ENCODE measurements at places on chromosomes 2 and 18. TPM values are rescaled to one million over a fixed set of nuclear protein-coding genes. Genes with fewer than 3 reads are reported as not detected.
A peak's percentile ranks its signal among the peaks of the same experiment; 100 is the strongest.

Gene TEKT4
- not detected for total RNA-seq

GRCh38 chr2:43068041-43068533, 158.3 kb downstream of the ZFP36L2 start:
- no peaks in the 10 kb centered on the region for H3K27me3 ChIP-seq
- H3K4me1 ChIP-seq = peaks cover 2% of the 10 kb centered on the region
- H3K36me3 ChIP-seq = peaks cover 5% of the 10 kb centered on the region

Gene L3MBTL4
- total RNA-seq = not detected

DNA sequence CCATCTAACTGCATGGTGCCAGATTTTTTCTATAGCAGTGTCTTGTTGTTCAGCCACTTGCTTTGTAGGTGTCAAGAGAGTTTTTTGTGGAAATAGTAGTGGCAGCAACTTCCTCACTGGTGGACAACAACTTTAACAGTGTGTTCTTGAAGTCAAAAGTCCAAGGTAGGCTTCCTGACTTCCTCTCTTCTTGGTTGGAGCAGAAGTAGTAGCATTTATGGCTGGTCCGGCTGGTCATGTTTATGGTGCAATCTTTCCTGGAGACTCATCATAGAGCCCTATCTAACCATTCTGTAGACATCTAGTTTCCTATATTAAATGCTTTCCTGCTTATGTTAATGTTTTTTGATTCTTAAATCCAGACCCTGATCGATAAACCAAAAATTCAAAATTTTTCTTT, 11.7 kb downstream of the GPR75 start:
- DNase-seq = no peak
- no peak overlapping the region for H3K27ac ChIP-seq
- H3K4me1 ChIP-seq = peaks cover 4% of the 10 kb centered on the region
- no peak overlapping the region for H3K4me3 ChIP-seq
- H3K27me3 ChIP-seq = no peaks in the 10 kb centered on the region

DNA sequence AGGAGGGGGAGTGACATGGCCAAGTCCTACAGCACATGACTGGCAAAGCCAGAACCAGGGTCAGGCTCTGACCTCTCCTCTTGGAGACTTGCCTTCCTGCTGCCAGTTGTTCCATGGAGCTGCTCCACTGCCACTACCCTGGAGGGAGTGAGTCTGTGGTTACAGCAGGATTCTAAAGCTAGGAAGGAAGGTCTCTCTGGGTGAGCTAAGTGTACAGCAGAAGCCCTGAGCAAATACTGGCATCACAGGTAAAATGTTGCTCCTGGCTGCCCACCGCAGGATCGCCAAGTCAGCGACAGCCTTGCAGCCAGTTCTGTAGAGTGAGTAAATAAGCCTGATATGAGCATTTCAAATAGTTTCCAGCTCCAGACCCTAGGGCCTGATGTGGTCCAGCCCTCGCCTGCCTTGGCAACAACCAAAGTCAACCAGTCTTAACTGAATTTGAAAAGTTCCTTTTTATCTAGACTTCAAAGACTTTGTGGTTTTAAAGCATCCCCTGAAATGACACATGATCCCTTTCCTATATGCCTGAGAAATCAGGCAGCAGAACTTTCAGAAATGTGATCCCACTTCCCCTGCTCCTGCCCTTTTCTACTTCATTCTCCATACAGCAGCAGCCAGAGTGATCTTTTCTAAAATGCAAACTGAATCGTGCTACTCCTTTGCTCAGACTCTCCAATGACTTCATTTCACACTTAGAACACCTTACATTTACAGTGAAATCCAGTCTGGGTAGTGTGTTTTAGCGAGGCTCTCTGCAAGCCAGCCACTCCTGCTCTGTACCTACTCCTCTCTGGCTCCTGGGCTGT, 114.3 kb downstream of the MGAT5 start:
- no peak for DNase-seq
- no peak overlapping the region for H3K4me3 ChIP-seq
- peak overlapping the region; percentile 45 for H3K27ac ChIP-seq
- H3K4me1 ChIP-seq = peaks cover 18% of the 10 kb centered on the region

Gene CDK5R2
- total RNA-seq = not detected

- H3K4me1 ChIP-seq = peaks cover 19% of the 10 kb centered on the region
- no peak overlapping the region for H3K27ac ChIP-seq
- DNase-seq = peak; percentile 31
- H3K27me3 ChIP-seq = peaks cover 7% of the 10 kb centered on the region
- peaks cover 18% of the 10 kb centered on the region for H3K36me3 ChIP-seq
These were observed 13.3 kb upstream of the POLE4 start for GRCh38 chr2:74944987-74945787.

GRCh38 chr2:40240070-40240469, 211.8 kb downstream of the SLC8A1 start:
- no peak overlapping the region for H3K27ac ChIP-seq
- no peak for DNase-seq
- no peaks in the 10 kb centered on the region for H3K27me3 ChIP-seq
- H3K4me3 ChIP-seq = no peak overlapping the region

DNA sequence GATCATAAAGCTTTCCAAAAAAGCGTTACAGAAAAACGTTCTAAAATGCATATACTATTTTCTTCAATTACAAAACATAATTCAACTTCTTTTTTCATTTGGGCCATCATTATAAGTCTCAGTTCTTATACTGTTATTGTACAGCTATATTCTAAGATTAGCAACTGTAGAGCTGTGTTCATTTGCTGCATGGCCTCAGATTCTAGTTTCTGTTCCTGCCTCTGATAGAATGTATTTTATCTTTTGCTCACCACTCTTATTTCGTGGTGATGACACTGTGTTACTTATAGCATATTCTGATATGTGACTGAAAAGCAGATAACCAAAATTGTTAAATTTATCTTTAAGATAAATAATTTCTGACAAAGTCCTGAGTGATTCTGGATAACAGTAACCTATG, 67.2 kb downstream of the PTRHD1 start:
- H3K36me3 ChIP-seq = peaks cover 2% of the 10 kb centered on the region
- no peaks in the 10 kb centered on the region for H3K27me3 ChIP-seq
- no peak for DNase-seq
- H3K4me3 ChIP-seq = no peak overlapping the region

Gene DCC
- not detected for total RNA-seq

Gene ZNF521
- not detected for total RNA-seq

GRCh38 chr2:112156152-112156986, 18.2 kb downstream of the FBLN7 start:
- H3K4me3 ChIP-seq = peak overlapping the region; percentile 47
- peak overlapping the region; percentile 81 for H3K27ac ChIP-seq
- peaks cover 4% of the 10 kb centered on the region for H3K27me3 ChIP-seq
- peaks cover 31% of the 10 kb centered on the region for H3K4me1 ChIP-seq
- no peaks in the 10 kb centered on the region for H3K36me3 ChIP-seq

GRCh38 chr2:113698892-113699447, 57.5 kb downstream of the SLC35F5 start:
- peaks cover 33% of the 10 kb centered on the region for H3K4me1 ChIP-seq
- peaks cover 9% of the 10 kb centered on the region for H3K36me3 ChIP-seq
- H3K4me3 ChIP-seq = peak overlapping the region; percentile 41
- H3K27ac ChIP-seq = peak overlapping the region; percentile 58

- no peak overlapping the region for H3K4me3 ChIP-seq
- H3K4me1 ChIP-seq = peaks cover 40% of the 10 kb centered on the region
These were observed 35.6 kb downstream of the EPAS1 start for GRCh38 chr2:46332686-46333281.

Gene TUBA4B
- total RNA-seq = not detected

Gene NYAP2
- total RNA-seq = not detected

DNA sequence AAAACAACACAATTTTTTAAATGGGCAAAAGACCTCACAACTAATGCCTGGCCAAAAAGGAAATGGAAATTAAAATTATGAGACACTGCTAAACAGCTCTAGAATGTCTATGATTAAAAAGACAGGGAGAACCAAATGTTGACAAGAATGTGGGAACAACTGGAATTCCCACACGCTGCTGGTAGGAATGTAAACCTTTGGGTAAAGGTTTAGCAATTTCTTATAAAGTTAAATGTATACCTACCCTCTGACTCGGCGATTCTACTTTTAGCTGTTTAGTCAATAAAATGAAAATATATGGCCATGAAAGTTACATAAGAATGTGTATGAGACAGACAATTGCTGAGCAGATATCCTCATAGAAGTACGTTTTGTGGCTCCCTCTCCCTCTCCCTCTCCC, 60.9 kb downstream of the ATF2 start:
- peaks cover 41% of the 10 kb centered on the region for H3K36me3 ChIP-seq
- H3K27me3 ChIP-seq = no peaks in the 10 kb centered on the region
- H3K4me1 ChIP-seq = no peaks in the 10 kb centered on the region
- H3K27ac ChIP-seq = no peak overlapping the region
- DNase-seq = no peak

Gene BOLL
- not detected for total RNA-seq

Gene KCNG2
- total RNA-seq = not detected

DNA sequence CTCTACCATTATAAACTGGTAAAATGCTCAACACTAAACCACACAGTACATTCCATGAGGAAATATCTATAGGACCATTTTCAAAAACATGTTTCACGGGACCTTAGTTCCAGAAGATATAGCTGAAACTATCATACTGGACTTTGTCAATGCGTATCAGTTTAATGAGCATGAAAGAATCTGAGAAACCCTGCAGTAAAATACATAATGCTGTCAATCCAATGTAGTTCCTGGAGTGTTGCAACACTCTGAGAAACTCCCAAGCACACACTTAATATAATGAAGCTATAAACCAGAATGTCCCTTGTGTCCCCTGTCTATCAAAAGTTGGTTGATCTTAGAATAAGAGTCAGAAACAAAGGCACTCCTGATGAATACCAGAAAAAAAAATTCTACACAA, 16.2 kb downstream of the IWS1 start:
- H3K27ac ChIP-seq = no peak overlapping the region
- peaks cover 44% of the 10 kb centered on the region for H3K4me1 ChIP-seq
- no peak overlapping the region for H3K4me3 ChIP-seq
- no peaks in the 10 kb centered on the region for H3K27me3 ChIP-seq
- DNase-seq = no peak

Gene MFSD2B
- 0.44 TPM for total RNA-seq

GRCh38 chr2:121902171-121902591, 146.7 kb downstream of the TSN start:
- H3K27ac ChIP-seq = no peak overlapping the region
- DNase-seq = no peak
- no peaks in the 10 kb centered on the region for H3K4me1 ChIP-seq
- H3K36me3 ChIP-seq = no peaks in the 10 kb centered on the region
- H3K4me3 ChIP-seq = no peak overlapping the region

- no peak overlapping the region for H3K4me3 ChIP-seq
- no peak for DNase-seq
- no peak overlapping the region for H3K27ac ChIP-seq
- H3K36me3 ChIP-seq = no peaks in the 10 kb centered on the region
- H3K27me3 ChIP-seq = peaks cover 2% of the 10 kb centered on the region
These were observed 104.9 kb upstream of the CXCR4 start for GRCh38 chr2:136222862-136223261.

GRCh38 chr2:230794497-230794896, 70.2 kb upstream of the ITM2C start:
- peak overlapping the region; percentile 89 for H3K27ac ChIP-seq
- peak; percentile 36 for DNase-seq
- H3K4me3 ChIP-seq = peak overlapping the region; percentile 65
- H3K27me3 ChIP-seq = no peaks in the 10 kb centered on the region
- peaks cover 43% of the 10 kb centered on the region for H3K4me1 ChIP-seq
- peaks cover 66% of the 10 kb centered on the region for H3K36me3 ChIP-seq

Gene ZNF396
- 0.32 TPM for total RNA-seq

Gene ANO7
- total RNA-seq = 0.31 TPM

- no peaks in the 10 kb centered on the region for H3K27me3 ChIP-seq
- H3K27ac ChIP-seq = no peak overlapping the region
- H3K4me3 ChIP-seq = no peak overlapping the region
- peaks cover 7% of the 10 kb centered on the region for H3K4me1 ChIP-seq
These were observed 178.4 kb upstream of the ALPP start for GRCh38 chr2:232200195-232200594.

- no peak for DNase-seq
- peaks cover 13% of the 10 kb centered on the region for H3K36me3 ChIP-seq
- no peaks in the 10 kb centered on the region for H3K27me3 ChIP-seq
- no peak overlapping the region for H3K4me3 ChIP-seq
These were observed 4.0 kb downstream of the VAMP5 start for GRCh38 chr2:85588236-85588635.

GRCh38 chr18:70022636-70023035, 75.0 kb upstream of the CD226 start:
- no peaks in the 10 kb centered on the region for H3K27me3 ChIP-seq
- peaks cover 14% of the 10 kb centered on the region for H3K4me1 ChIP-seq
- peaks cover 52% of the 10 kb centered on the region for H3K36me3 ChIP-seq

Gene TGFA
- total RNA-seq = 0.13 TPM

GRCh38 chr18:58223717-58224424, 179.8 kb downstream of the NEDD4L start:
- H3K4me3 ChIP-seq = no peak overlapping the region
- no peak overlapping the region for H3K27ac ChIP-seq
- H3K4me1 ChIP-seq = no peaks in the 10 kb centered on the region
- H3K27me3 ChIP-seq = peaks cover 8% of the 10 kb centered on the region

GRCh38 chr18:3692113-3692621, 242.2 kb downstream of the TGIF1 start:
- no peak overlapping the region for H3K4me3 ChIP-seq
- DNase-seq = no peak
- H3K27ac ChIP-seq = no peak overlapping the region
- peaks cover 4% of the 10 kb centered on the region for H3K27me3 ChIP-seq
- no peaks in the 10 kb centered on the region for H3K36me3 ChIP-seq
- H3K4me1 ChIP-seq = no peaks in the 10 kb centered on the region
